ENCODE measurements at places on chromosomes 1 and 21.

DNA sequence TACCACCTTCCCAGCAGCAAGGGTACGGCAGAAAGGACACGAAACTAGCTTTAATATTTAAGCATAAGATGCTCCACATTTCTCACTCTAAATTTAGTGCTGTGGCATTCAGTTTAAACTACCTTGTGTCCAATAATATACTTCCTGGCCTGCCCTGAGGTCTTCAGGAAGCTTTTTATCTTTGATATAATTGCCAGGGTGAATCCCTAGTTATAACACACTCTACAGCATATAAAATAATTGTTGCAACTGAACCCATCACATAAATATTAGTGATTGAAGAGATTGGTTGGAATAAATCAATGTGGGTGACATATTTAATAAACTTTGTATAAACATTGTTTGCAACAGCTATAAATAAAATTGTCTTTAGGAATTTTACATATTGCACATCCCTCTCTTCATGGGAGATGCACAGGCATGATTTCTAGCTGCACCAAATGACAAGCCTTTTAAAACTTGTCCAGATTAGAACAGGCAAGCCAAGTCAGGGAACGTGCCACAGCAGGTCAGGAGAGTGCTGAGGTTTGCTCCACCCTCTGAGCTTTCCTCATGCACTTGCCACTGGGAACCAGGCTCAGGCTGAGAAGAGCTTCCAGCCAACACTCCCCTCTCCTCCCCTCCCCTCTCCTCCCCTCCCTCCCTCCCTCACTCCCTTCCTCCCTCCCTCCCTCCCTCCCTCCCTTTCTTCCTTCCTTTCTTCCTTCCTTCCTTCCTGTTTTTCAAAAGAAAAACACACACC lies 623.2 kb upstream of the PKN2 start:
- peak; percentile 3 for DNase-seq

- peak; percentile 60 for DNase-seq
Measured at GRCh38 chr1:33966346-33967141, 102.7 kb downstream of the HMGB4 start.

GRCh38 chr1:213649373-213649772 lies 338.4 kb upstream of the PROX1 start:
- DNase-seq = no peak

GRCh38 chr1:206676499-206676898 lies 8.2 kb upstream of the MAPKAPK2 start:
- no peak for DNase-seq

- DNase-seq = peak; percentile 88
Measured at GRCh38 chr1:64516803-64517568, 47.1 kb downstream of the CACHD1 start.

DNA sequence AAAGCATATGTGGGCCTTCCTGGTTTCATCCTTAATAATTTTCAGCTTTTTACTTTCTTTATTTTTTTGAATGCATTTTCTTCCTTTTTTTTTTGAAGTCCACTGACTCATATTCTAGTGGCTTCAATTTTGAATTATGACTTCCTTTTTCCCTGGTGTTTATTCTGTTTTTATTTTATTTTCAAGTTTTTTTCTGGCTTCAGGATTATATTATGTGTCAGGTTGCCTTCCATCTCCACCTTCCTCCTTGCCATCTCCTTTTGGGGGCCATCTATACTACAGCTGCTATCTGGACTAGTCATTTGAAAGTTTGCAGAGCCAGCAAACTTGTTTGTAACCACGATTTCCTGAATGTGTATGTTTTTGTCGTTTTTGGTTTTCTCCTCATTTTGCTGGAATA lies 117.6 kb downstream of the LEPR start:
- no peak for DNase-seq

DNA sequence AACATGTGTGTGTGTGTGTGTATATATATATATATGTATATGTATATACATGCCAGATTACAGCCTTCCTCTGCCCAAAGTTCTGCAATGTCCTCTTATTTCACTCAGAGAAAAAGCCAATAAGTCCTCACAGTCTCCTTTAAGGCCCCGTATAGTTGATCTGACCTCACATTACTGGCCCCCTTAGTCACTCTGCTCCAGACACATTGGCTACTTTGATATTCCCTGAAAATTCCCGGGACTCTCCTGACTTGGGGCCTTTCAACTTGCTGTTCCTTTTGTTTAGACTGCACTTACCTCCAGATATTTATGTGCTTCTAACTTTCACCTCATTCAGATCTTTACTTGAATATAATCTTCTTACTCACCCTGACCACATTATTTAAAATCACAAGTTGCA lies 4.2 kb upstream of the BSDC1 start:
- DNase-seq = peak; percentile 26

DNA sequence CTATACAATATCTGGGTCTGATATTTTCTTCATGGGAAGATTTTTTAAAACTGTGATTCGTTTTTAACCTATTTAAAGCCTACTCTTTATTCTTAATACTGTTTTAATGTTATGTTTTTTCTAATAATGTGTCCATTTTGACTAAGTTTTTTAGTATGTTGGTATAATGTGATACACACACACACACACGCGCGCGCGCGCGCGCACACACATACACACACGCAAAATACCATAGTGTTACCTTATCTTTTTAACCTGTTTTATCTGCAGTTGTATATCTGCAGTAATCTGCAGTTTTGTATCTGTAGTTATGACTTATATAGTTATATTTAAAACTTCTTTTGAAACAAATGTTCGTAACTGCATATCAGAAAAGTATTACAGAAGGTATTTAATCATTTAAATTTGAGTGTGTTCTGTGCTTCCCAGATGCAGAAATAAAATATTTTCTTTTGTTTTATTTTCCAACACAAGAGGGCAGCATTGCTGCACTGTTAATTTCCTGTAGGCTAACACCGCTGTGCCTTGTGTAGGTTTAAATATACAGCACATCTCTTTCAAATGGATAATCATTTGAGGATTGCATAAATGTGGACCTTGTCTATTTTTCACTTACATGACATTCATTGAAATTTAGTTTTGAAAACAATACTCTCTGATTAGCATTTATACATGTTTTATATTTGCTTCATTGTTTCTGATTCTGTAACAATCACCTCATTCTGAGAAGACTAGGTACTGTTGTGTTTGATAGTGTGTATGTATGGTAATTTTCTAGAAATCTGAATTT lies 166.1 kb downstream of the PDE4B start:
- DNase-seq = peak; percentile 48

DNA sequence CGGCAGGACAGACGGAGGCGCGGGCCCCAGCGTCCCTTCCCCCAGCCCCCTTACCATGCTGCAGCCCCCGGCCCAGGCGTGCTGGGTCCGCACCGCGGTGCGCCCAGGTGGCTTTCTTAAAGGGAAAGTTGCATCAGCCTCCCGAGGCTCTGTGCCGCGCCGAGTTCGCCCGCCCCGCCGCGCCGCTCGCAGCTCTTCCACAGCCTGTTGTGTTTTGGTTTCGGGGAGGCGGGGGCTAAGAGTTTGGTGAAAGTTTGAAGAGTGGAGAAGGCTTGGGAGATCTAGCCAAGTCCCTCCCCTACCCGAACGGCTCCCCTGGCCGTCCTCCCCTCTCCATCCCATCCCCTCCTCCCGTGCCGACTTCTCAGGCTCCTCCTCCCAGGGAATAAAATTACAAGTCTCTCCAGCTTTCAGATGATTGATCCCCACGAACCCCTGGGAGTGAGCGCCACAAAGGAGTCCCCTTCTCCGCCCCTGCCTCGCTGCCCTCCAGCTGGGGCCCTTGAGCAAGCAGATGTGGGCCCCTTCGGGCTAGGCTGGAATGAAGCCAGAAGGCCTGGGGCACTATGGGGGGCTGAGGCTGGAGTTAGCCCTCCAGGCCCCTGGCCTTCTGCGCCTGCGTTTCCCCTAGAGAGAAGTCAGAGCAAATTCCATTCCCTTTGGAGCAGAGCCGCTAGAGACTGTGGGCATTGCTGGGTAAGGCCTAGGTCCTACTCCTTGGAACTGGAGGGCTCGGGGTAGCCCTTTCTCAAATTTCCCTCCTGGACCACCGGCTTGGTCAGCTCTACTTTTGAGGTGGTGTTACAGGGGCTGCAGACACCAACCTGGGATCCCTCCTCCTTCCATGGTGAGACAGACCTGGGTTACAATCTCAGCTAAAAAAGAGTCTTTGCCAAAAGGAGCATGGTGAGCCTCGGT lies at the start of gene SLC6A9:
Gene SLC6A9 (minus strand): TSS at position 211 of the 918 bp plus-strand sequence. CDS start 7,185 bp downstream, outside the sequence.
- DNase-seq = peak; percentile 88

Data from fibroblast of skin of right biceps (primary cell).